HL-60 (cell line): ENCODE measurements at places on chromosomes 6 and 20.

DNA sequence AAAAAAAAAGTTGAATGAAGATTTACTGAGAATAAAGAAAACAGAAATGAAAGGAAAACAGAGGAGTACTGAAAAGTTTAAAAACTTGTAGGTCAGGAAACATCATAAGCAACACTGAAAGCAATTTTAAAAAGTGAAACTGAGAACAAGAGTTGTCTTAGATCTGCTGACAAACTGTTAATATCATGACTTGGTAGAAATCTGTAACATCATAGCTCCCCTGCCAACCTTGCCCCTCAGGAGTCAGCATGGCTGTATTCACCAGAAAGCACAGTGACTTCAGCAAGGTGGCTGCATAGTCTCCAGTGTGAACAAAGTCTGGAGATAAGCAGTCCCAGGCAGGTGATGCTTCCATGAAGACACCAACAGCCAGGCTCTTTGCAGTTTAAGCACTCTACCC is 5.3 kb downstream of the NAA20 start:
- DNase-seq = no peak

DNA sequence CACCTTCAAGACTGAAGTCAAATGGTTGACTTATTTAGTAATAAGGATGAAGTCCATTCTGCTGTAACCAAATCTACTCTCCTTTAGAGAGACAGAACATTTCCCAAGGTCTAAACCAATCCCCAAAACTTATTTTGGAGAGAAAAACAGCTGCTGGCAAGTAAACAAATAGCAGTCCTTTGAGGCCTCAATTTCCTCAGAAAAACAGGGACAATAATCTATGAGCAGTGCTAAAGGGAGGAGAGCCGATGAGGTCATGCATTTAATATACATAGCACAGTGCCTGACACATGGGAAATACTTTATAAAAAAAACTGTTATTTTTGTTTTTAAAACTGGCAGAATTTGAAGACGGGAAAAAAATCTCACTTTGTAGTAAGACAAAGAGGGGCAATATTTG is 526.0 kb downstream of the EPM2A start:
- DNase-seq = no peak

DNA sequence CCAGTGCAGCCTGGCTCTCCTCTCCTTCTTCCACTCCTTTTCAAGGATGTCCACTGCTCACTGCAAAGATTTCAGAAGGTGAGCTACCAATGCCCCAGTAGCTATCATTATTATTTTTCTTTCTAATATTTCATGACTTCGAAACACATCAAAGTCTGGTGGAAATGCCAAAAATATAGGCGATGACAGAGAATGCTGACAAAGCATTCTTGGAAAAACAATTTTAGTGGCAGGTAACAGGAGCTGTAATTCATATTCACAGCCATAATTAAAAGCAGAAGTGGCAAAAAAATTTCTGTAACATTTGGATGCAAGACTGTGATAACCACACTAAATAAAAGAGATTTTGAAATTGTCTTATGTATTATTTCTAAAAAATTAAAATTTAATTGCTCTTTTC is 133.6 kb downstream of the RALGAPA2 start:
- no peak for DNase-seq

GRCh38 chr6:148271711-148272439 is 70.8 kb upstream of the SASH1 start:
- no peak for DNase-seq

DNA sequence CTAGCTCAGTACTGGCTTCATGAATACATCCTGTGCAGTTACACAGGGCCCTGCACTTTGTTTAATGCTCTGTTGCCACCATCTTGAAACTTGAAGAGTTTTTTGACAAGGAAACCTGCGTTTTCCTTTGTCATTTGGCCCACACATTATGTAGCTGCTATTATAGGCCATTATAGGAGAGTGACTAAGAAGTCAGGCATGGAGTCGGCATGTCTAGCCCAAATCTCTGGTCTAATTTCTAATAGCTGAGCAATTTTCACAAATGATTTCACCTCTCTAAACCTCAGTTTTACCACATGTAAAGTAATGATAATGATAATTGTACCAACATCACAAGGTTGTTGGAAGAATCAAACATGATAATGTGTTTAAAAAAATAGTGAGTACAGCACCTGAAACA is 67.1 kb upstream of the MYLIP start:
- no peak for DNase-seq

GRCh38 chr6:20729086-20729485 is 194.8 kb downstream of the CDKAL1 start:
- DNase-seq = no peak

DNA sequence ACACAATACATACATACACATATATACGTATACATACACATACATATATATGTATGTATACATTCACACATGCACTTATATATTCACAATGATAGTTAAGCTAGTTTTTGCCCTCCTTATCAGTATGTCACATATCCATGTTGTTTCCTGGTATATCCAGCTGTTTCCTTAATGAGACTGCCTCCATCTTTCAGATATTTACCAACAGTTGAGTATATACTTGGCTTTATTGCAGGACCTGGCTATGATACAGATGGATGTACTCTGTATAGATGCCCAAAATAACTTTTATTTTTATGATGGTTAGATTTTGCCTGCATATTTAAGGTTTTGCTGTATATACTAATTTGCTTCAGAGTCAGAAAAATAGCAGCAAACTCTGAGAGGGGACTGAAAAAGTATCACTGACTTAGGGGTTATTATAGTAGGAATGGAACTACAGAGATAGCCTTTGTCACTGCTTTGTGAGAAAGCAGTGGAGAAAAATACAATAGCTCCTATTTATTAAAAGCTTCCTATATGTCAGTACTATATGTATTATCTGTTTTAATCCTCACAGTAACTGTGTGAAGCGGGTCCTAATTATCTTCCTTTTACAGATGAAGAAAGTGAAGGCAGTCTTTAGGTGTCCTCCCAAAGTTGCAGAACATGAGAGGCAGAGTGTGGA is 35.5 kb downstream of the CARMIL1 start:
- DNase-seq = no peak

DNA sequence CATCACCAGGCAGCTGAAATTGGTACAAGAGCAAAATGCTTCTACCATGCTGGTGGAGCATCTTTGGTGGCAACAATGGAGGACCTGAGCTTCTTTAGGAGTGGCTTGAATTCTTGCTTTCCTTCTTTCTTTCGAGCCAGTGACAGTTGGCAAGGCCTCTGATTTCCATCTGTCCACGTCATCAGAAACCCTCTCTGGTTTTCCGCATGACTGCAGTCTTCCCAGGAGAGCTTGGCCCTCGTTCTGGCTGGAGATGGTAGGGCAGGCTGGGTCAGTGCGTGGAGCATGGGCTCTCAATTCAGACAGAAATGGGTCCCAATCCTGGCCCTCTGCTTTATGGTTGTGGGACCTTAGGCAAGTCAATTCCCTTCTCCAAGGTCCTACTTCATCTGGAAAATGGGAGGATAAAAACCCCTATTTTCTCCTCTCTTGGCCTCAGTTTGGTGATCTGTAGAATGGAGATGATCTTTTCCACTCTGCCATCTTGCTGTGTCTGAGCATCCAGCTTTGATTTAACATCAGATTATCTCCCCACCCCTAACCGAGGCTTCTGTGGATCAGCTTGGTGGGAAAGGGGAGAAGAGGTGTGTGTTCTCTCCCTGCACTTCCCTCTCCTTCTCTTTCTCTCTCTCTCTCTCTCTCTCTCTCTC is 3.6 kb upstream of the BPIFB1 start:
- DNase-seq = no peak

GRCh38 chr6:4903121-4903520 is 100.7 kb downstream of the RPP40 start:
- no peak for DNase-seq

- no peak for DNase-seq
These were observed 29.7 kb downstream of the DOP1A start for GRCh38 chr6:83097204-83097603.

DNA sequence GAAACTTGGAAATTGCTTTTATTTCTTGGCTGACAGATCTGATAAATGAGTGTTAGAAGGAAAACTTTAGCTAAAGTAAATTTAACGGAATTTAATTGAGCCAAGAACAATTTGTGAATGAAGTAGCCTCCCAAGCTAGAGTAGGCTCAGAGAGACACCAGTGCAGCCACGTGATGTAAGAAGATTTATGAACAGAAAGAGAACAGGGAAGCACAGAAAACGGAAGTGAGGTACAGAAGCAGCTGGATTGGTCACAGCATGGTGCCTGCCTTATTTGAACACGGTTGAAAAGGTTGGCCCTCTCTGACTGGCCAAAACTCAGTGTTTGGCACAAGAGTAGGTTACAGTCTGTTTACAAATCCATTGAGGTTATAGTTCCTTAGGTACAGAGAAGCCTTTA is 29.5 kb upstream of the IFNGR1 start:
- peak; percentile 83 for DNase-seq

GRCh38 chr6:55969526-55969925 is 94.1 kb upstream of the BMP5 start:
- no peak for DNase-seq

- DNase-seq = no peak
These were observed 43.1 kb downstream of the RBM38 start for GRCh38 chr20:57434390-57434700.

- DNase-seq = no peak
These were observed 388.4 kb upstream of the GJE1 start for GRCh38 chr6:141744194-141744925.

- DNase-seq = no peak
These were observed 4.2 kb downstream of the MAS1 start for GRCh38 chr6:159894991-159895390.

DNA sequence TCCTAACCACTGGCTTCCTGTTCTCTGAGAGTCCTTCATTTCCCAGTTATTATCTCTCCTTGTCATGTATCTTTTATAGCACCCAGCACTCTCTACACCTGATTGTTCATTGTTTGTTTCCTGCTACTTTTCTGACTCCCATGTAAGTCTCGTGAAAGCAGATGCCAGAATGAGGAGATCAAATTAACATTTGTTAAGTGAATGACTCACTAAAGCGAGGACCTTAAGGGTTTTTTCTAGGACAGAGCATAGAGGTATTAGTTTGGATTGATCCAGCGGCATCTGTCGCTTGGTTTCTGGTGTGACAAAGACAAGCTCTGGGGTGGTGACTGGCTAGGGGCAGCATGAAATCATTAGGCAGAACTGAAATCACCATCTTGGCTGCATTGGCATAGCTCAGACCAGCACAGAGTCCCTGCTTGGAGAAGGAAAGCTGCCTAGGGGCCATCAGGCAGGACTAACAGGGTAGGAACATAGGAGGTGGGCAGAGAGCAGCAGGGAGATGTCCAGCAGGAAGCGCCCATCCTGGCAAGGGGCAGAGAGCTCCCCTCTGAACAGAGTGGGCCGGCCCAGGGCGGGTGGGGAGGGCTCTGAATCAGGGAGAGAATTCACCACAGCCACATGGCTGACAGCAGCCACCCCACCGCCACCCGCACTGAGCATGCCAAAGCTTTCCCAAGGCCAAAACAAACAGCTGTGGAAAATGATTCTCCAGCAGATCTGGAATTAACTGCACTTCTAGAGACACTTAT is 97.1 kb upstream of the CEP85L start:
- no peak for DNase-seq

GRCh38 chr6:106522562-106523250 is 106.6 kb downstream of the RTN4IP1 start:
- peak; percentile 72 for DNase-seq

- no peak for DNase-seq
These were observed 187.0 kb downstream of the HDGFL1 start for GRCh38 chr6:22756365-22756764.

DNA sequence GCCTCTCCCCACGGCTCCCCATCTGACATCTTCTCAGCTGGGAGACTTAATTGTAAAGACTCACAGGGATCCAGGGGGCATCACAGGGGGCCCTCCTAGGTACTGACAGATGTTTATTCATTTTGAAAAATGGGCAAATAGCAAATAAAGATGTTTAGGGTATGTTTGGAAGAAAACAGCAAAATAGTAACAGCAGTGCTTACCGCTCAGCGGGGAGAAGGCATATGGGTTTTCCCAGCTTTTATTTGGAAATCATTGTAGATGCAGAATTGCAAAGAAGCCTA is 2.7 kb upstream of the BIRC7 start:
- DNase-seq = no peak

- no peak for DNase-seq
These were observed 70.6 kb downstream of the CDH22 start for GRCh38 chr20:46237736-46238135.

- no peak for DNase-seq
These were observed 92.6 kb downstream of the COL19A1 start for GRCh38 chr6:69958978-69959377.

DNA sequence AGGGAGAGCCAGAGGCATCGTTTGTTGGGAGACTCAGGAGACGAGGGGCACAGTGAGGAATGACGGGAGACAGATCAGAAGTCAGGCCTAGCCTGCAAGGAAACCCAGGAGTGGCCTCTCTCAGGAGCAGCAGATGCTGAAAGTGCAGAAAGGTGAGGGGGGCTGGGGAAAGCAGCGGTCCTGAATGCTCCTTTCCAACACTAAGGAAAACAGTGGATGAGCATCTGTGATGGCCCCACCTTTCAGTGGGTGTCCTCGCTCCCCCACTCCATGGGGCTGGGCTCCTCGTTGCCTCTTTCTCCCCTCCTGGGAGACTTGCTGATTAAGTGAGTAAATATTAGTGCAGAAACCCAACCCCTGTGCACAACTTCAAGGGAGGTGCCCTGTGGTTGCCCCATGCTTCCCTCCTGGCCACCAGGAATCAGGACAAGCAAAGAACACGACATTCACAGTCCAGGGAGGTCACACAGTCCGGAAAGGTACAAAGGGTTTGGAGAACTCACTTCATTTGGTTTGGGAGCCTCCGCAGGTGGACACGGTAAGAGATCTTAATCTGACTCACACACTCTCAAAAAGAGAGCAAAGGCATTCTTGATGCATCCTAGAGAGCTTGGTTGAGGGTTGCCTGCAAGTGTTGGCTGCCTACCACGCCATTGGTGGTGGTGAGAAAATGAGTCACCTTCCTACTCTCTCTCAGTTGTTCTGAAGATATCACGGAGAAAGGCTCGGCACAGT is 9.7 kb upstream of the BPIFB1 start:
- DNase-seq = no peak

- DNase-seq = no peak
These were observed 225.9 kb downstream of the TMEM242 start for GRCh38 chr6:157097255-157097955.

GRCh38 chr6:84897988-84898594 is 133.7 kb upstream of the TBX18 start:
- no peak for DNase-seq

GRCh38 chr6:53005663-53006250 is 10.7 kb upstream of the GSTA4 start:
- DNase-seq = no peak

- DNase-seq = peak; percentile 29
These were observed 77.7 kb downstream of the ASCC3 start for GRCh38 chr6:100803264-100804045.

DNA sequence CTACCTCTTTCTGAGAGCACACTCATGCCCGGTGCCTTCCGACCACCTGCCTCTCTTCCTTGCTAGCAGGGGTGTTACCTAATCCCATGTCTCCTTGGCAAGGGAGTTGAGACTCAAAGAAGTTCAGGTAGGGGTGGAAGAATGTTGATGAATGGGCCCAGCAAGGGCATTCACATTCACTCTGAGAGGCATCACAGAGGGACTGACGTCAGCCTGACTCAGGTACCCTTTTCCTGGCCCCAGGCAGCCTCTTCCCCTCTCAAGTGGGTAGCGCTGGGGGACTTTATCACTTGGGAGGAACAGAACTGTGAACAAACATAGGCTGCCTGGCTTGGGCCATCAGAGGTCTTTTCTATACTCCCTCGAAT is 35.3 kb downstream of the HM13 start:
- DNase-seq = no peak
